ENCODE measurements at places on chromosomes 7 and 10. TPM values are rescaled to one million over a fixed set of nuclear protein-coding genes. Genes with fewer than 3 reads are reported as not detected.

The DNAJC30 gene
- 14.0 TPM for total RNA-seq

The ZNF365 gene
- 0.60 TPM for total RNA-seq

The AMPH gene
- 2.6 TPM for total RNA-seq

The GPRIN2 gene
- total RNA-seq, result not detected

The APBB1IP gene
- 2.6 TPM for total RNA-seq

The MMP21 gene
- not detected for total RNA-seq

The LIPM gene
- not detected for total RNA-seq

The CRYGN gene
- total RNA-seq, result 0.41 TPM

DNA sequence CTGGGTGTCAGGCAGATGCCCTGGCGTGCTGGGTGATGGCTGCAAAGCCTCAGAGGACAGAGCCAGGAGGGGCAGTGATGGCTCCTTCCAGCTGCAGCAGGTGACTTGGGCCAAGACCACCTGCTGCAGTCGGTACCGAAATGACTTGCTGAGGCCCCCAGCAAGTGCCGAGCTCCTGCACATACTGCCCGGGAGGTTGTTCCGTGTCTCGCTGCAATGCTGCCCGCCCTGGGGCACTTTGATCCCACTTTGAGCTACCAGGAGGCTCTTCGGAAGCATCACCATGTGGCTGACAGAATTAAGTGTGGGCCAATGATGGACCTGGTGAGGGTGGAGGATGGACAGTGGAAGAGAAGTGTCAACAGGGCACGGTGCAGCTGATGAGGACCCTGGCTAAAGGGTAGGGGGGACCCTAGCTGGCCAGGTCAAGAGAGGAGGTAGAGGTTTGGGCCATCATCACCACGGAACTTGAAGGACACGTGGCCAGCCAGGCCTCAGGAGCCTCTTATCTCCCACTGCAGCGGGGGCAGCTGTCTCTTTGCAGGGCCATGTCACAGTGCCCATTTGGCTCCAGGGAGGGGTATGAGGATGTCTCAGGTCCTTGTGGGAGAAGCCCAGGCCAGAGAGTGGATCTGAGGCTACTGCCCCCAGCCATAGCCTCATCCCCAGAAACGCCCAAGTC, 51.1 kb upstream of the NANOS1 start:
- no peaks in the 10 kb centered on the region for H3K27me3 ChIP-seq
- no peak for DNase-seq
- H3K4me1 ChIP-seq, result peaks cover 4% of the 10 kb centered on the region
- H3K4me3 ChIP-seq, result no peak overlapping the region

DNA sequence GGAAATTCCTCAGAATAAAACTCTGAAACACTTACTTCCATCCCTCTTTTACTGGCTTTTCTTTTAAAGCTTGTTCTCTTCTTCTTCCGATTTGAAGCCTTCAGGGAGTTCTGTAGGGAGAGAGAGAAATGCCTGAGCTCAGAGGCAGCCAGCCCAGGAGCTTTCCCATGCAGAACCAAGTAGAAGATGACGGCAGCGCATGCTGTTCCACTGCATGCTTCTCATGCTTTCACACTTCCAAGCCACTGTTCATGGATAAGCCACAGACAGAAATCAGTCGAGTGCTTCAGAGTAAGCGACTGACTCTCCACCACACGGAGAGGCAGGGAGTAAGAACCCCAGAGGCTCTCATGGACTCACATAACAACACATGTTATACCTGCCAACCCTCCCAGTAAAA, 237.3 kb downstream of the DGKI start:
- peaks cover 6% of the 10 kb centered on the region for H3K4me1 ChIP-seq
- no peaks in the 10 kb centered on the region for H3K36me3 ChIP-seq
- H3K27me3 ChIP-seq, result peaks cover 5% of the 10 kb centered on the region
- H3K4me3 ChIP-seq, result no peak overlapping the region

- no peak for DNase-seq
- H3K4me1 ChIP-seq, result peaks cover 6% of the 10 kb centered on the region
- H3K4me3 ChIP-seq, result no peak overlapping the region
- H3K27me3 ChIP-seq, result peaks cover 5% of the 10 kb centered on the region
- no peak overlapping the region for H3K27ac ChIP-seq
- H3K36me3 ChIP-seq, result no peaks in the 10 kb centered on the region
Measured at GRCh38 chr7:11341285-11341944, 367.7 kb downstream of the PHF14 start.

DNA sequence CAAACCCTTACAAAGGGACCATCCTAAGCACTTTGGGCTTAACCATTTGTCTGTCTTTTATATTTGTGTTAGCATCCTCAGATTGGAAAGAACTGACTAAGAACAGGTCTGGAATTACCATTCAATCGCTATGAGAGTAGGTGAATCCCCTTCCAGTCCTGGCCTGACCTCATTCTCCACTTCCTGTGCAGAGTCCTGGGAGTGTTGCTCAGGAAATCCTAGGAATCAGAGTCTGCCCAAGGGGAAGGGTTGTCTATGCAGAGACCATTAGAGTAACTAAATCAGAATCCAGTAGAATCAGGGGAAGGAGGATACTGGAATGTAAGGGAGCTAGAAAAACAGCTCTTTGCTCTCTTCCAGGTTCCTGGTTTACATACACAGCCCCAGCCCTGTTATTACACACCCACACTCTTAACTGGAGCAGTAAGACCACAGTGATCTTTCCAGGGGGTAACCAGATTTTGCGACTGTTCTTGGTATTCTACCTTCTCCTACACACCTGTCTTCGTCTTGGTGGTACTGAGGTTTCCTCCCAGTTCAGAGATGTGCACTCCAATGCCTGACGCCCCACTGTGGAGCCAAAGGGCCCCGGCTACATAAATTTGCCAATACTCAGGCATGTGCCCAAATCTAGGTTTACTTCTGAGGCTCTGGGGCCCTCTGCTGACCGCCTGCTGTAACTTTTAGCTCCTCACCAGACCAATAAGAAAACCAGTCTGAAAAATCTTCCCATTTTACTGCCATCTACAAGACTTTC, 103.7 kb downstream of the RNF216 start:
- peaks cover 68% of the 10 kb centered on the region for H3K4me1 ChIP-seq
- H3K4me3 ChIP-seq, result no peak overlapping the region
- peak overlapping the region; percentile 74 for H3K27ac ChIP-seq
- no peaks in the 10 kb centered on the region for H3K36me3 ChIP-seq
- H3K27me3 ChIP-seq, result no peaks in the 10 kb centered on the region

- peaks cover 26% of the 10 kb centered on the region for H3K4me1 ChIP-seq
- H3K27me3 ChIP-seq, result no peaks in the 10 kb centered on the region
- no peaks in the 10 kb centered on the region for H3K36me3 ChIP-seq
- no peak overlapping the region for H3K27ac ChIP-seq
- DNase-seq, result no peak
- H3K4me3 ChIP-seq, result no peak overlapping the region
Measured at GRCh38 chr7:134643131-134643530, 3.5 kb upstream of the BPGM start.

DNA sequence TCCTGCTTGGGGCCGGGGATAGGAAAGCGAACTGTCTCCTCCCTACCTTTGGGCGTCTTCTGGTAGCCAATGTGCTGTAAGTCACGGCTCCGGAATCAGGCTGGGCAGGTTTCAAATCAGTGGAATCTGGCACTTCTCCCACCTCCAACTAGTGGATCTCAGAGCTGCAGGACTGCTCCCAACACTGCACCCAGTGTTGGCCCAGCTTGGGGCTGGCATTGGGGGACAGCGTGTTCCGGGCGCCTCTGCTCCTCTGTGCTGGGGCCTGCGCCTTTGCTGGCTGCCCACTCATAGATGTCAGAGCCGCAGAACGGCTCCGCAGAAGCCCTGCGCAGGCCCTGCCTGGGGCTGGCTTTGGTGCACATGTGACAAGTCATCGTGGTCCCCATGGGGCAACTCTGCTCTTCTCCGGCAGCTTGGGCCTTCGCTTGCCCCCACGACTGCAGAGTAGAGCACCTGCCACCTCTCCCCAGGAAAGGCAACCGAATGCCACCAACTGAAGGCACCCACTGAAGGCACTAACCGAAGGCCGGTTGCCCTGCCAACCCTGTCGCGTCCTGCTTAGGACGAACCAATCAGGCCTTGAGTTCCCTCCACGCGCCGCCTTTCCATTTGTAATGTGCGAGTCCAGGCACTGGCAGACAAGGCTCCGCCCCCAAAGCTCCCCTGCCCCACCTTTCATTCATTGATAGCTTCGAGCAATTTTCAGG, 85.5 kb upstream of the ABI1 start:
- H3K27ac ChIP-seq, result no peak overlapping the region
- no peak for DNase-seq
- H3K36me3 ChIP-seq, result no peaks in the 10 kb centered on the region
- H3K4me1 ChIP-seq, result no peaks in the 10 kb centered on the region
- H3K4me3 ChIP-seq, result peak overlapping the region; percentile 25

GRCh38 chr10:127937915-127938463, 31.1 kb downstream of the PTPRE start:
- peaks cover 2% of the 10 kb centered on the region for H3K36me3 ChIP-seq
- no peak for DNase-seq
- H3K4me3 ChIP-seq, result no peak overlapping the region
- no peak overlapping the region for H3K27ac ChIP-seq

DNA sequence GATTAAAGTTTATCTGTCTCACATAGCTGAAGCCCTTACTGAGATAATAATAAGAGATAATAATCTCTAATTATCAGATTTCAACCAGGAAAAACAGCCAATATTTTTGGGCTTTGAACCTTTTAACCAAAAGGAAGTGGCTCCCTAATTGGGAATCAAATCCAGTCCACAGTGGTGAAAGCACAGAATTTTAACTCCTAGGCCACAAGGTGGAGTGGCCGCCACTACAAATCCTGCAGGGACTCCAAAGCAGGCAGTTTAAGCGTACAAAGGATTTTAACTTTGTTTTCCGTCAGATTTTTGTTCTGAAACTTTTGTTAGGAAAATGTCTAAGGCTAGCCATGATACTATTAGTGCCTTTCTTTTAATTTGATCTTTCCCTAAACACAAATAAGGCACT, 99.6 kb upstream of the CCNY start:
- no peak overlapping the region for H3K4me3 ChIP-seq
- H3K36me3 ChIP-seq, result no peaks in the 10 kb centered on the region
- H3K4me1 ChIP-seq, result no peaks in the 10 kb centered on the region
- H3K27me3 ChIP-seq, result no peaks in the 10 kb centered on the region
- no peak overlapping the region for H3K27ac ChIP-seq

GRCh38 chr10:69004821-69005220, 16.2 kb downstream of the KIFBP start:
- peaks cover 3% of the 10 kb centered on the region for H3K4me1 ChIP-seq
- H3K4me3 ChIP-seq, result no peak overlapping the region
- DNase-seq, result no peak
- no peaks in the 10 kb centered on the region for H3K27me3 ChIP-seq
- no peak overlapping the region for H3K27ac ChIP-seq
- H3K36me3 ChIP-seq, result peaks cover 62% of the 10 kb centered on the region

GRCh38 chr10:88608780-88609179, 22.2 kb downstream of the LIPJ start:
- peaks cover 7% of the 10 kb centered on the region for H3K27me3 ChIP-seq
- H3K4me1 ChIP-seq, result no peaks in the 10 kb centered on the region
- H3K27ac ChIP-seq, result no peak overlapping the region
- no peaks in the 10 kb centered on the region for H3K36me3 ChIP-seq

- no peak overlapping the region for H3K4me3 ChIP-seq
- H3K4me1 ChIP-seq, result no peaks in the 10 kb centered on the region
- H3K27ac ChIP-seq, result no peak overlapping the region
- no peak for DNase-seq
- peaks cover 10% of the 10 kb centered on the region for H3K27me3 ChIP-seq
Measured at GRCh38 chr7:24255139-24255538, 28.9 kb upstream of the NPY start.

DNA sequence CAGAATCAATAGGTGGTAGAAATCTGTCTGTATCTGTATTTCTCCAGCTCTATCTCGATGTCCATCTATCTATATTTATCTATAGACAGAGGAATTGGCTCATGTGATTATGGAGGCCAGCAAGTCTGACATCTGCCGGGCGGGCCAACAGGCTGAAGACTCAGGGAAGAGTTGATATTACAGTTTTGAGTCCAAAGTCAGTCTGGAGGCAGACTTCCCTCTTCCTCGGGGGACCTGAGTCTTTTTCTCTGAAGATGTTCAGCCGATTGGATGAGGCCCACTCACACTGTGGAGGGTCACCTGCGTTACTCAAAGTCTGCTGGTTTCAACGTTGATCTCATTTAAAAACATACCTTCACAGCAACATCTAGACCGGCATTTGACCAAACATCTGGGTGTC, 98.7 kb downstream of the RAMP3 start:
- H3K36me3 ChIP-seq, result no peaks in the 10 kb centered on the region
- H3K4me1 ChIP-seq, result peaks cover 13% of the 10 kb centered on the region
- H3K27ac ChIP-seq, result no peak overlapping the region

GRCh38 chr7:92877367-92877766, 41.0 kb upstream of the CDK6 start:
- H3K27ac ChIP-seq, result no peak overlapping the region
- no peaks in the 10 kb centered on the region for H3K36me3 ChIP-seq
- H3K4me1 ChIP-seq, result no peaks in the 10 kb centered on the region
- H3K27me3 ChIP-seq, result no peaks in the 10 kb centered on the region
- no peak overlapping the region for H3K4me3 ChIP-seq

GRCh38 chr7:28599411-28599810, 187.1 kb downstream of the CREB5 start:
- H3K4me1 ChIP-seq, result peaks cover under 1% of the 10 kb centered on the region
- no peaks in the 10 kb centered on the region for H3K27me3 ChIP-seq
- H3K36me3 ChIP-seq, result no peaks in the 10 kb centered on the region
- DNase-seq, result no peak

GRCh38 chr10:122176232-122177213, 94.6 kb upstream of the BTBD16 start:
- no peak overlapping the region for H3K4me3 ChIP-seq
- H3K36me3 ChIP-seq, result no peaks in the 10 kb centered on the region
- no peak for DNase-seq
- H3K27me3 ChIP-seq, result no peaks in the 10 kb centered on the region
- peaks cover 44% of the 10 kb centered on the region for H3K4me1 ChIP-seq
- H3K27ac ChIP-seq, result no peak overlapping the region

DNA sequence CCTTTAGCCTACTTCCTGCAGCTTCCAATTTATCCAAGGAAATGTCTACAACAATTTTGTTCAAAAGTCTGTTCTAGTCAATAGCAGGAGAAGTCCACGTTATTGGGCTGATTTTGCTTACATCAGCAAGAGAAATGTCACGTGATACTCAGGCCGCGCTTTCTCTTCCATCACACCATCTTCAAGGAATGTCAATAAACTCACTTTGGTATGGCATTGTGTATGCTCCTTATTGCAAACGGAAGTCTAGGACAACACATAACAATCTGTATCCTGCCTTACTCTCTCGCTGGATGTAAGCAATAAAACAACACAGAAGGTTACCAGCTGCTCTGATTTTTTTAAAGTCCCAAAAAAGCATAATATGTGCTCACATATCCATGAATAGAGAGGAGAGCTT, 17.1 kb upstream of the STK17A start:
- H3K27me3 ChIP-seq, result peaks cover 13% of the 10 kb centered on the region
- no peaks in the 10 kb centered on the region for H3K36me3 ChIP-seq
- H3K4me3 ChIP-seq, result no peak overlapping the region
- no peak for DNase-seq

- no peaks in the 10 kb centered on the region for H3K27me3 ChIP-seq
- no peak for DNase-seq
- H3K36me3 ChIP-seq, result no peaks in the 10 kb centered on the region
- H3K27ac ChIP-seq, result peak overlapping the region; percentile 50
- H3K4me3 ChIP-seq, result no peak overlapping the region
Measured at GRCh38 chr10:104735757-104736391, 94.8 kb downstream of the SORCS3 start.
